T-helper 1 cell (primary cell): ENCODE measurements at places on chromosomes 16 and 17.

- no peak for DNase-seq
Observed at GRCh38 chr17:20035501-20035900, 26.3 kb downstream of the SPECC1 start.

- no peak for DNase-seq
Observed at GRCh38 chr17:80152081-80152702, 5.3 kb upstream of the EIF4A3 start.

- no peak for DNase-seq
Observed at GRCh38 chr17:59842901-59843652, 49.7 kb downstream of the TUBD1 start.

GRCh38 chr17:21082001-21082436, 39.2 kb upstream of the USP22 start:
- no peak for DNase-seq

DNA sequence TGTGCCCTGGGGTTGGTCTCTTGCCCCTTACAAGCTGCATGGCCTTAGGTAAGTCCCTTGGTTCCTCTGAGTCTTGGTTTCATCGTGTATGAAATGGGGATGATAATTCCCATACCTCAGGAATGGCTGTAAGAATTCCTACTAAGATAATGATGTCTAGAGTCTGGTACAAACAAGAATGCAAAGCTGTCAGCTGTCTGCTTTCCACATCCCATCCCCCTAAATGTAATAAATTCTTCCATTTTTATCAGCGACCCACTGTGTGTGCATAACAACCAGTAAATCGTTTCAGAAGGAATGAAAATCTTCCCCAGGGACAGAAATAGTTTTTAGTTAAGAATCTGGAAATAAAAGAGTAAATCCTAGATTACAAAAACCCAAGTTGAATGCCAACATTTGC, 95.4 kb downstream of the CPPED1 start:
- DNase-seq, result no peak

DNA sequence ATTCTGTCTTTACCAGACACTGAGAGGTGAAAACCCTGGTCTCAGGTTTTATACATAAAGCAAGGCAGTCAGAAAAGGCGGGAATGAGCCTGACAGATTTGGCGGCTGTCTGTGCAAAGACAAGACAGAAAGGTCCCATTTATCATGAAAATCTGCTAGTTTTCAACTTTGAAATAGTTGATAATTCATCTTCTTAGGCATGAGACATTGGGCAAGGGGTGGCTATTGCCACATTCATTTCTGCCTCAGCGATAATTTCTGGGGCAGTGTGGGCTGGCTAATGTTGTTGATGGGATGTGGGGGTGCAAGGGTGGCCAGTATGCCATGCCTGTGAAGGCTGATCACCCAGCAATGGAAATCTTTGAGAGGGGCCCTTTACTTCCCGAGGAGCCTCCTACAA, 173.8 kb upstream of the RPH3AL start:
- DNase-seq, result no peak
